T-helper 2 cell treated with Interferon-gamma antibody and Interleukin-4, amounts not matched to agents 100 ng/mL and 5 ng/mL, for 36 hours (primary cell): ENCODE measurements at places on chromosomes 2 and 18. TPM values are rescaled to one million over a fixed set of nuclear protein-coding genes. Genes with fewer than 3 reads are reported as not detected.

The CRYGC gene
- not detected in 2 replicates for total RNA-seq

The GPR17 gene
- not detected in 2 replicates for total RNA-seq

The OTOS gene
- not detected in 2 replicates for total RNA-seq

The FAP gene
- total RNA-seq = not detected in 2 replicates

The GLI2 gene
- 0.36 and 0.43 TPM in 2 replicates for total RNA-seq

The KCNG3 gene
- total RNA-seq = 0.05 TPM in 1 of 2 replicates, not detected in the other

The RUFY4 gene
- 1.1 and 1.3 TPM in 2 replicates for total RNA-seq

The DNER gene
- not detected in 2 replicates for total RNA-seq

The RPRM gene
- not detected in 2 replicates for total RNA-seq

The PSTPIP2 gene
- total RNA-seq = 24.7 and 25.6 TPM in 2 replicates

The BBS5 gene
- 1.5 and 1.8 TPM in 2 replicates for total RNA-seq

The MLPH gene
- not detected in 2 replicates for total RNA-seq

The PTPRM gene
- 4.2 and 6.9 TPM in 2 replicates for total RNA-seq

The TUBB6 gene
- 13.0 and 14.4 TPM in 2 replicates for total RNA-seq

The ABCG8 gene
- total RNA-seq = 0.09 TPM in 1 of 2 replicates, not detected in the other

The ST8SIA5 gene
- 0.07 TPM in 1 of 2 replicates, not detected in the other for total RNA-seq

The GCKR gene
- total RNA-seq = not detected in 2 replicates

The RIT2 gene
- total RNA-seq = not detected in 2 replicates

The LRATD1 gene
- not detected in 2 replicates for total RNA-seq

The UGT1A3 gene
- total RNA-seq = not detected in 2 replicates

The RTP5 gene
- total RNA-seq = 0.07 and 0.09 TPM in 2 replicates

The CDK15 gene
- not detected in 2 replicates for total RNA-seq

The MC4R gene
- total RNA-seq = not detected in 2 replicates

The LIMS4 gene
- 0.20 and 0.25 TPM in 2 replicates for total RNA-seq

The NTSR2 gene
- not detected in 2 replicates for total RNA-seq

The ALK gene
- total RNA-seq = not detected in 2 replicates

The GNAL gene
- 0.39 and 0.41 TPM in 2 replicates for total RNA-seq

The GPR45 gene
- not detected in 2 replicates for total RNA-seq

The ZEB2 gene
- 8.5 and 12.2 TPM in 2 replicates for total RNA-seq

The FARSB gene
- 32.1 and 33.2 TPM in 2 replicates for total RNA-seq

The COPS7B gene
- total RNA-seq = 50.6 and 51.0 TPM in 2 replicates

The LTBP1 gene
- 0.30 and 0.75 TPM in 2 replicates for total RNA-seq

The GPR75 gene
- 3.5 and 3.6 TPM in 2 replicates for total RNA-seq

The ASAP2 gene
- 0.23 and 0.48 TPM in 2 replicates for total RNA-seq

The TNFAIP6 gene
- not detected in 2 replicates for total RNA-seq

The SIX3 gene
- 0.14 and 0.18 TPM in 2 replicates for total RNA-seq
